A549 (cell line): ENCODE measurements at places on chromosomes 4 and X. TPM values are rescaled to one million over a fixed set of nuclear protein-coding genes. Genes with fewer than 3 reads are reported as not detected.

PDZD4 gene
- 2.3 to 3.0 TPM (median 2.4 TPM) in 3 replicates for polyA plus RNA-seq

CCDC160 gene
- 0.07 TPM in 1 of 3 replicates, not detected in the others for polyA plus RNA-seq

PITX2 gene
- polyA plus RNA-seq = 1.5 to 2.6 TPM (median 2.2 TPM) in 3 replicates

CPZ gene
- polyA plus RNA-seq = 0.09 to 0.33 TPM (median 0.21 TPM) in 3 replicates

GATB gene
- polyA plus RNA-seq = 12.0 to 12.2 TPM (median 12.1 TPM) in 3 replicates

SLC9A7 gene
- 9.8 to 11.4 TPM (median 11.2 TPM) in 3 replicates for polyA plus RNA-seq

HAND2 gene
- polyA plus RNA-seq = 0.34 to 0.63 TPM (median 0.59 TPM) in 3 replicates

- DNase-seq = no peak
These were observed 70.1 kb downstream of the NAA11 start for GRCh38 chr4:79255793-79256192.

- DNase-seq = peak; percentile 2
These were observed 339.7 kb upstream of the PCDH7 start for GRCh38 chr4:30380404-30380998.

- DNase-seq = no peak
These were observed 26.5 kb upstream of the TSR2 start for GRCh38 chrX:54413753-54414152.

DNA sequence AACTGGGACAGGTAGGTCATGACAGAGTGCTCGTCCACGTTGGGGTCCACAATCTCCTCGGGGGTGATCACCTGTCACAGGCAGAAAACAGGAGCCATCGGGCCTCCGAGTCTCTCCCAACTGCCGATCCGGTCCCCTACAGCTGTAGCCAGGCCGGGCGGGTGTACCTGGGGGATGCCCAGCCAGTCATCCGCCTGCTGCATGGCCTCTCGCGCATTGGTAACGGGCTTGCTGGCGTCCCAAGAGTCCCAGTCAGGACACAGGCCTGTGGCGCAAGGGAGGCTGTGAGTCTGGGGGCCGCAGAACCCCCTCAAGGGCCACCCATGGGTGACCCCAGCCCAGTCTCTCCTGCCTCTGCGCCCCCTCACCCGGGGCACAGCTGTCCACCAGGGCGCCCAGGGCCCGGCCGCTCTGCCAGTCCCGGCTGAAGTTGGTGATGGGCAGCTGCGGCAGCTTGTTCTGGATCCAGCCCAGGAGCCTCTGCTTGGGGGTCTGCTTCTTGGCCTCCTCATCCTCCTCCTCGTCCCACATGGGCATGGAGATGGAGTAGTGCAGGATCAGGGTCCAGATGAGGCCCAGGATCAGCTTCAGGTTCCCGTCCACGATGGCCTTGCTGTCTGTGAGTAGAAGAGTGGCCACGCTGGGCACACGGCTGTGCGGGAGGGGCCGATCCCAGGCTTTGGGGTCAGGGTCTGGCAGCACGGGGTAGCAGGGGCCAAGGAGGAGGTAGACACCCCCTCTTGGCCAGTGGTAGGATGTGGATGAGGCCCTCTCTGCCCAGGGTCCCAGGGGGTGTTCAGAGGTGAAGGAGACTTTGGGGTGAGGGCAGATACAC, 6.7 kb downstream of the FLNA start:
- no peak for DNase-seq

GRCh38 chr4:79467246-79467932, 59.4 kb upstream of the GK2 start:
- no peak for DNase-seq

GRCh38 chr4:140049024-140049848, 104.7 kb downstream of the MAML3 start:
- peak; percentile 91 for DNase-seq

- no peak for DNase-seq
These were observed 95.1 kb downstream of the IL15 start for GRCh38 chr4:141731481-141731880.

DNA sequence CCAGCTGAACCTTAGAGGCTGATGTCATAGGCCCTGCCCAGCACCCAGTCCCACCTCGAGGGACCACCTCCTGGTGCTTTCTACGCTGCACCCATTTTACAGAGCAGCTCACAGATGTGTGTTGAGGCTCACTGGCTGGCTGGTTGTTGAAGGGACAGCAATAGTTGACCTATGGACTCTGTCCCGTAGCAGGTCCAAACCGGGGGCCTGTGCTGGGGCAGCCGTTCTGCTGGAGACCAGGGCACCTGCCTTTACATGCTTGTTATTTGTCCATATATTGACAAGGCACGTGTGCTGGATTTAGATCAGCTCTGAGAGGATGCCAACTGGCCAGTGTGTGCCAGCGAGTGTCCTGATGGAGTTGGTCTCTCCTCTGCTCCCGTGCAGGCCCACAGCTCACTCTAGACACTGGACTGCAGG, 58.1 kb downstream of the TNIP2 start:
- no peak for DNase-seq

GRCh38 chr4:115675719-115676118, 562.3 kb upstream of the NDST4 start:
- no peak for DNase-seq

DNA sequence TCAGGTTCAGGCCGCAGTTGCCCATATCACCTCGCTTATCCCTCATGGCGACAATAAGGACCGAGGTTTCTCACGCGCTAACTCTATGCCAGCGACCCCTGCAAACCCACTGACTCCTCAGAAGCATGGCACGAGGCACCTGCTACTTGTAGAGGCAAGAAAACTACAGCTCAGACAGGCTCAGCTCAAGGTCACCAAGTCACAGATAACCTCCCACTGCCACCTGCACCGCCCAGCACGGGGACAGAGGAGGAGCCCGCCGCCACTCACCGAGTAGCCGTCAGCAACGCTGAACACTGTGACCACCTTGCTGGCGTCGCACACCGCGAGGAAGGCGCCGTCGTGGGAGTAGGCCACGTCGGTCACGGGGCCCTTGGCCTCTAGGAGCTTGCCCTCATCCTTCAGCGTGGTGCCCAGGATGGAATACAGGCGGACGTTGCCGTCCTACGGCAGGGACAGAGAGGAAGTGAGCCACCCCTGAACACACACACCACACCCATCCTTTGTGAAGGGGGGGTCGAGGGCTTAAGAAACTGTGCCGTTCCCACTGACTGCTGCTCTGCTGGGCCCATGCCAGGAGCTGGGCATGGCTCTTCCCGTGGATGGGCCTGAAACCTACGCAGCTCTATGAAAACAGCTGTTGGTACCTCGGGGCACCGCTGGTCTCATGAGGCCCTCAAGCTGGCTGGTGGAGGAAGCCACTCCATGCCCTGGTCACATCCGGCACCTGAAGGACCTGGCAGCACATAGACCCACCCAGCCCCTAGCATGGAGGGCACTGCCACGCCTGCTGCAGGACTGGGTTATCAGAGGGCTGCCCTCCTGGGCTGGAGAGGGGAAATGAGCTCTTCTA, 38.9 kb downstream of the WDR1 start:
- DNase-seq = no peak

DNA sequence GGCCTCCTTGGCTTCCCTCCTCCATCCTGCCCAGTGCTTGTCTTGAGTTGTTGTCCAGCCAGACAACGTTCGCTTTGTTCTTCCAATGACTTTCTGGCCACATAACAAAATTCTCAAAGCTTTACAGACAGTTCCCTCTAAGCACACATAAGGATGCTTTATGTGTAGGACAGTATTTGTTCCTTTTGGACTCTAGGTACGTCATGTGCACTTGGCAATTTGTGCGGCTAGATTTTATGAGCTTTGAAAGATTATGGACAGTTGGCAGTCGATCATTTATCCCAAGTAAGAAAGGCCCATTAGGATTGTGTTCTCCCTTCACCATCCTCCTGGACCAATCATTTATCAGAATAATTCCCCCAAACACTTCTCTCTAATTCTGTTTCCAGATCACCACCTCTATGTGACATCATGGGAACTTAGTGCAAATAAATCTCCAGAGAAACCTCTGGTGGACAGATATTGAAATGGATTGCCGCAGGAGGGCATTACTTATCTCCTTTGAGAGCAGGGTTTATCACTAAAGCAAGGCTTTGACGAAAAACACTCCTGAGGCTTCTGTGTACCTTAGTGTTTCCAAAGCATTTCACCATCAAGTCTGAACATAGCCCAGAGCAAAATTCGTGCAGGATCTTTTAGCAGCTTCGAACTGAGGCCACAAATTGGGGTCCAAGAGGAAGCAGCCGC, 77.4 kb upstream of the BMPR1B start:
- DNase-seq = no peak

GRCh38 chr4:139581096-139581495, 25.1 kb upstream of the SETD7 start:
- DNase-seq = no peak

- no peak for DNase-seq
These were observed 16.3 kb downstream of the WDR13 start for GRCh38 chrX:48613502-48614160.

DNA sequence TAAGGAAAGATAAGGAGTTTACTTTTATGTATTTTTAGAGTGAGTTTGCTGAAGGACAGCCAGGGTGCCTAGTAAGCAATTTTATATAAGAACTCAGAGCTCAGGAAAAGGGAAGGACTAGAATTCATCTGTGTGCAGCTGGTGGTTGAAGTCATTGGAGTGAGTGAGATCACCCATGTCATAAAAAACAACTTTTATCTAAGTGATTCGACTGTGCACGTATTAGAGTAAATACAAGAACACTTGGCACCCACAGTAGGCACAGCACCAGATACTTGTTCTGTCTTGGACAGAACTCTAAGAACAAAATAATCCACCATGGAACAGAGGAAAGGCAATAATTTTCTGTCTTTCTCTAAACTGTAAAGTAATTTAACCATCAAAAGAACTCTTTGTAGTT, 31.6 kb downstream of the SYNPO2 start:
- no peak for DNase-seq
